NCI-H2081 (cell line): ENCODE measurements at places on chromosomes 2 and 18.

GRCh38 chr2:214808981-214809750 is at the start of gene BARD1:
BARD1 (minus strand) TSS chr2:214809683; CDS start chr2:214809569, 114 bp downstream.
- peak; percentile 34 for DNase-seq

GRCh38 chr2:54279385-54279784 is 23.4 kb upstream of the TSPYL6 start:
- DNase-seq: no peak

DNA sequence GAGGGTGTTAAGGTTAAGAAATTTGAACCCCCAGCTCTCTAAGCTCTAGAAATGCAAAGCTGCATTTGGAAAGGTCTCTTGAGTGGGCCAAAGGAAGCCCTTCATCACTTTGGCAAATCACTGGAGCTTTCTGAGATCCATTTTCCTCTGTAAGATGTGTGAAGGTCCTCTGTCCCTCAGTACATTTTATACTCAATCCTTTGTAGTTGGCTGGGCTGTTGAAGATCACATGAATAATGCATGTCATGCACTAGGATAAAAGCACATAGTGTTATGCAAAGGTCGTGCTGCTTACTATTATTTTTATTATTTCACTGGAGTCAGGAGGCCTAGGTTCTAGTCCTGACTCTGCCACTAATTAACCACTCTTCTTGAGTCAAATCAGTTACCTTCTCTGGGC is 124.9 kb downstream of the FSHR start:
- DNase-seq: no peak

- no peak for DNase-seq
Observed at GRCh38 chr2:82959727-82960126, 1499.4 kb downstream of the SUCLG1 start.

GRCh38 chr2:191675807-191676721 is 1.9 kb upstream of the NABP1 start:
- DNase-seq: no peak
